ENCODE measurements at places on chromosomes 1 and 21.

GRCh38 chr21:32826329-32827167, 55.0 kb upstream of the PAXBP1 start:
- DNase-seq, result peak; percentile 17

DNA sequence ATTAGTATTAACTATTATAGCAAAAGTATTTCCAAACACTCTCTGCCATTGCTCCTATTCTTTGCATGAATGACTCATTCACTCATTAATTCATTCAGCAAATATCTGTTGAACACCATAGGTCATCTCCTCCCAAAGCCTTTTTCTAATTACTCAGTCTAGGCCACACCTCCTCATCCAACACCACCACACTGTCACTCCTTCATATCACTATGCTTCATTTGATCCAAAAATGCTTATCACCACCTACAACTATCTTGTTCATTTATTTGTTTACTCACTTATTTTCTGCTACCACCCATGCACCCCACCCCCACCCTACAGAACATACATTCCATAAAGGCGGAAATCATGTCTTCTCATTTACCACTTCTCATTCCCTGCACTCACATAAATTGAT, 94.4 kb upstream of the TNFSF4 start:
- DNase-seq, result no peak

DNA sequence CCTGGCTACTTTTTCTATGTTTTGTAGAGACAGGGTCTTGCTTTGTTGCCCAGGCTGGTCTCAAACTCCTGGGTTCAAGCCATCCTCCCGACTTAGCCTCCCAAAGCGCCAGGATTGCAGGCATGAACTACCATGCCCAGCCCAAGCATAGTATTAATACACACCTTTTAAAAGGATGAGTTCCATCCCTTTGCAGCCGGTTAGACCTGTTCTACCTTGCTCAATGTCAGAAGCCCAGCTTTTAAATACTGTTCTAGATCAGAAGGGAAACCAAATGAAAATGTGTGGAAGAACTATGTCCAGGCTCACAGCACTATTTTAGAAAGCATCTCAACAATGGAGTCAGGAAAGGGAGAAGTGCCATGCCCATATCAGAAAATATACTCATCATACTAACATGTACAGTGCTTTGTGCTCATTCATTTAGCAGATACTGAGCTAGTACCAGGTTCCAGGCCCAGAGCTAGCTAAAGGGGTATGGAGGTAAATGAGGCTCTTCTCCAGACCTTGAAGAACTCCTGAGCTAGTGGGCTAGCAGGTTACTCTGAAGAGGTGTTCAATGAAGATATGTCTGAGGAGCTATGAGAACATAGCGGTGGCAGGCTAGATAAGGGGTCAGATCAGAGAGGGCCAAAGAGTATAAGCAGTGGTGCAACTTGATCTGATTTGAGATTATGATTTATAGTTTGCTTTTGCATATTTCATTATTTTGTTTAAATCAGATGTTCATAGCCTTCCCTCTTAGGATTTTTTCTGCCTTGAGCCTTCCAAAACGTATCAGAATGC, 78.2 kb downstream of the RNF220 start:
- no peak for DNase-seq

- no peak for DNase-seq
Measured at GRCh38 chr21:25997788-25998611, 172.6 kb downstream of the APP start.

GRCh38 chr1:14220324-14220723, 378.2 kb upstream of the KAZN start:
- no peak for DNase-seq

GRCh38 chr1:217562229-217562878, 68.5 kb downstream of the GPATCH2 start:
- DNase-seq, result no peak

DNA sequence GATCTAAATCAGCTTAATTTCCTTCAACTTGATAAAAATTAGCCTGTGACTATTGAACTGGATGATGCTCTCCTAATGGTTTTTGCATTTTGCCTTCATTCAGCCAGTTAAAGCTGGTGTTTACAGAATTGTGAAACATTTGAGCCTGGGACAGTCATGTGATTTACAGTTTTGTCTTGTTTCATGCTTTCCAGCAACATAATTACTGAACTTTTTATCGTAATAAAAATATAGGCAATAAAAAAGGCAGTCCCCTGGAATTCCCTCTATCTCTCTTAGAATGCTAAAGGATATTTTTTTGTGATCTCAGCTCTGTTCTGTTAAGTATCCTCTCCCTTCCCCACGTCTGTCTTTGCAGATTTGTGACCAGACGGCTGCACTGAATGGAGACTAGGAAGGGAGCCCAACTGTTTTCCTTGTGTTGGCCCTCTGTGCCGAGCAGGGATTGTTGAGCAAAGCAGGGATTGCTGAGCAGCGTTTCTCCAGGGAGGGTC, 70.3 kb upstream of the RGL1 start:
- DNase-seq, result no peak
